ENCODE measurements at places on chromosomes 3 and 15.

DNA sequence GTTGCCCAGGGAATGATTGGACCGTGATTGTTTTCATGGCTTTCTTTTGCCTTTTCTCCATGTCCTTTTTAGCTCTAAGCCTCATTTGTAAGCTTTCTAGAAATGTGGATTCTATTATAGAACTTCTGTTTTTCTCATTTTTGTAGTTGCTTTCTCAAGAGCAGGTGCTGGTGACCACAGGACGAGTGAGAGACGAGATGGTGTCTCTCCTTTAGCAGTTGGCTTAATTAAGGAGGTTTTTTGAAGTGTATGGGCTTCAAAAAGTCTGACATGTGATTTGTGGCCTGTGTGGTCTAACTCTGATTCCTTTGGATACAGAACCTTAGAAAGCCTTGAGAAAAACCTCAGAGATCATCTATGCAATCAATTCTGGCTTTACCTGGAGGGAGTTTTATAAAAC lies 292.8 kb downstream of the LPP start:
- no peak for DNase-seq

- no peak for DNase-seq
Measured at GRCh38 chr3:48687220-48687678, 1.5 kb upstream of the NCKIPSD start.

DNA sequence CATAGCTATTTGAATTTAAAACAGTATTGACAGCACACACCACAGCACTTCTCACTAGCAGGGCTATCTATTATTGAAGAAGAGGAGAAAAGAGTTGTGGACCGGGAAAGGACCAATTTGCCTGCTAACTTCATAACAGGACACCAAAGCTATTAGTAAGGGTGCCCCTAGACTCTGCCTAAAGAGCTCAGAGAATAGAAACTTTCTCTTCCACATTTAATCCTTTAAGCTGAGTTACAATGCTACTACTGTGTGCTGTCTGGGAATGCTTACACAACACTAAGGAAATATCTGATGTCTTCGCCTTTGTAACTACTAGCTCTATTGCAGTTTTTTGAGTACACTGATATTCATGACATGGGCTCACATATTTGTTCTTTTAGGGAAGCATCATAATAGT lies 13.5 kb upstream of the AADAC start:
- no peak for DNase-seq

GRCh38 chr3:192993411-192993810 lies 75.8 kb upstream of the MB21D2 start:
- no peak for DNase-seq

- no peak for DNase-seq
Measured at GRCh38 chr3:89954137-89954536, 846.7 kb downstream of the EPHA3 start.

DNA sequence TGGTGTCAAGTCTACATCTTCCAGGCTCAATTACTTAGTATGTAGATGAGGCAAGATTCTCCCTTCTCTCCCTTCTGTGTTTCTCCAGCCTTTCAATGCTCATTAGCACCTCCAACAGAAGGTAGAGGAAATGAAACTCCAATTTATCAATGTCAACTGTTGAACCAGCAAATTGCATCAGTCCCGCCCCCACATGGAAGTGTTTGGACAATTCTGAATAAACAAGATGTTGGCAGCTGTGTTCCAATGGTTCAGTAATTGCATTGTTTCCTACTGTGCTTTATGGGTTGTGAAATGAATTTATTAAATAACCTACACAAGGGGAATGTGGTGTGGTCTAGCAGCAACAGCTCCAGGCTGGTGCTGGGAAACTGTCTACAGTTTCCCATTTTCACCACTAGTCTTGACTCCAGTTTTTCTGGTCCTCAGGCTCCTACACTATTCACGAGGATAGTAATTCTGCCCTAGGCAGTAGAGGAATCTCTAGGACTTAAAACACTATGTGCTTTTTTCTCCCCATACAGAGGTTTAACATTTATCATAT lies 91.9 kb downstream of the MB21D2 start:
- DNase-seq = no peak

DNA sequence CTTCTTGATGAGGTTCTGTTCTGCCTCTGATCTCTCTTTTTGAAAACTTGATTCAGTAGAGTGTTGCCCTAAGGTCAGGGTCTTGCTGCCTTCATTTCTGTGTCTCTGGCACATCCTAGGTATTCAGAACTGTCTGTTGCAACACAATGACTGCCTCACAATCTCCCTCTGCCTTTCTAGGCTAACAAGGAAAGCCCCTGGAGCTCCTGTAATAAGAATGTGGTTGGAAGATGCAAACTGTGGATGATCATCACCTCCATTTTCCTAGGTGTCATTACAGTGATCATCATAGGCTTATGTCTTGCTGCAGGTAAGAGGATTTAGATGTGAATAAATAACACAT lies 7.0 kb downstream of the C3orf52 start:
- DNase-seq = no peak

DNA sequence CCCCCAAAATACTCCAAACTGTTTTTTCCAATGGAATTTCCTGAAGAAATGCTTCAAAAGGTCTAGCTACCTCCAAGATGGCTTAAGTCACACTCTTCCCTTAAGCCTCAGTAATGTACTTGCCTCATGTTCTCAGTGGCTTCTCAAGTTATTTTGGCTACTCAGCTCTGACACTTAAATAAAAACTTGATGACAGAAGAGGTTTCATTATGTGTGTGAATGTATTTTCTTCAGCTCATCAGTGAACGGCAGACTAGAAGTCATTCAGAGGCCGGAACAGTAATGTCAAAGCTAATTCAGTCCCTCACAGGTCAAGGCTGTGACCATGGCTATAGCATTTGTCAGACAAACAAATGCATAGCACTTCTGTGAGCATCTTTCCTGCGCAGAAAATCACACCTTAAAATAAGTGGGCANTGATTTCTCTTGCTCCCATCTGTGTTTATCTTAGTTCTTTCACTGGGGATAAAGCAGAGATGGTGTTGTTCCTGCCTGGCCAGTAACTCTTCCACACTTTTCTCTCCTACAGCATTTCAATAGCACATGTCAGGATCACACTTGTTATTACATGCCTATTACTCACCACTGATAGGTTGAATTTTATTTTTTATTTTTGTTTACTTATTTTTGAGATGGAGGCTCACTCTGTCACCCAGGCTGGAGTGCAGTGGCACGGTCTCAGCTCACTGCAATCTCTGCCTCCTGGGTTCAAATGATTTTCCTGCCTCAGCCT lies 68.5 kb upstream of the PLCL2 start:
- no peak for DNase-seq

- DNase-seq = no peak
Measured at GRCh38 chr3:177764377-177764912, 567.2 kb upstream of the TBL1XR1 start.

Measured in CD14-positive monocyte (primary cell).